Activated T-helper 17 cell treated with anti-CD3 and anti-CD28 coated beads, Interleukin-2, amount 50 U/mL, for 72 hours (primary cell): ENCODE measurements at places on chromosomes 1 and 21. TPM values are rescaled to one million over a fixed set of nuclear protein-coding genes. Genes with fewer than 3 reads are reported as not detected.

The SERPINC1 gene
- total RNA-seq, result 0.77 TPM

The CCDC185 gene
- not detected for total RNA-seq

The FCGR3A gene
- not detected for total RNA-seq

The TMEM240 gene
- 2.3 TPM for total RNA-seq

The CAPZB gene
- total RNA-seq, result 291 TPM

DNA sequence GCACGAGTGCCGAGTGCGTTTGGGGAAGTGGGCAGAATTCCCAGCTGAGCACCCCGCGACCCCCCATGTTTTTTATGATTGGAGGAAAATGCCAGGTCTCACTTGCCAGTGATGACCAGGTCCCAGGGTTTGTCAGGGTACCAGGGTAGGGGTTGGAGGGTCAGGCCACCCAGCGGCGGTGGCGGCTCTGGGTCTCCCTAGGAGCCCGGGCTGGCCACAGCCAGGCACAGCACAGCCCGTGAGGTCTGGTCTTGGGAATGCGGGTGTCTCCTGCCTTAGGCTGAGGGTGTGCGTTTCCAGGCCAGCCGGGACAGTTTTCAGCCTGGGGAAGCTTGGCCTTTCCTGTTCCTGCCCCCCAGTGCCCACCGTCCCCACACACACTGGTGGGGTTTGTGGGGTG lies 22.7 kb downstream of the PRKCZ start:
- no peak overlapping the region for H3K27ac ChIP-seq
- peaks cover 30% of the 10 kb centered on the region for H3K36me3 ChIP-seq
- no peak overlapping the region for H3K4me3 ChIP-seq

DNA sequence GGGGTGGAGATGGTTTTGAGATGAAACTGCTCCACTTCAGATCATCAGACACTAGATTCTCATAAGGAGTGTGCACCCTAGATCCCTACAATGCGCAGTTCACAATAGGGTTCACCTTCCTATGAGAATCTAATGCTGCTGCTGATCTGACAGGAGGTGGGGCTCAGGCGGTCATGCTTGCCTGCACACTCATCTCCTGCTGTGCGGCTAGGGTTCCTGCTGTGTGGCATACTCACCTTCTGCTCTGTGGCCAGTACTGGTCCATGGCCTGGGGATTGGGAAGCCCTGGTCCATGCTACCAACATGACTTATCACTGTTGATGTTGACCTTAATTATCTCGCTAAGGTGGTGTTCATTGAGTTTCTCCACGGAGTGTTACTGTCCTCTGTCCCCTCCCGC lies 144.5 kb downstream of the NAV1 start:
- no peak for ATAC-seq
- peaks cover 4% of the 10 kb centered on the region for H3K27me3 ChIP-seq
- no peaks in the 10 kb centered on the region for H3K36me3 ChIP-seq
- no peak overlapping the region for H3K4me3 ChIP-seq

DNA sequence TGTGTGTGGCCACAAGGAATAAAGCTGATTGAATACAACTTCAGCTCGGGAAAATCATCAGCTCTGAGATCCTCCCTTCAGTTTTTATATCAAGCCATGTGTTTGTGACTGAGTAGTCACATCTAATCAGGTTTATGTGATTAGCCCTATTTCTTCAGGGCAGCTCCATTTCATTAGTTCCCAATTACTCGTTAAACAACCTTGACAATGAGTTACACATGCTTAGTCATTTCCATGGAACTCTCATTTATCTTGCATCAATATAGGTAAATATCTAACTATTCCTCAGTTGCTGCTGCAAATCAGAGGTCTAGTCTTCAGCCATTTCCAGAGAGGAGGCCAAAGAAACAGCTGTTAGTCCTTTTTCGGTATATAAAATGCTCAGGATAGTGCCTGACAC lies 16.3 kb downstream of the CRB1 start:
- ATAC-seq, result no peak
- H3K36me3 ChIP-seq, result no peaks in the 10 kb centered on the region
- no peaks in the 10 kb centered on the region for H3K4me1 ChIP-seq
- H3K27me3 ChIP-seq, result no peaks in the 10 kb centered on the region
- H3K4me3 ChIP-seq, result no peak overlapping the region

DNA sequence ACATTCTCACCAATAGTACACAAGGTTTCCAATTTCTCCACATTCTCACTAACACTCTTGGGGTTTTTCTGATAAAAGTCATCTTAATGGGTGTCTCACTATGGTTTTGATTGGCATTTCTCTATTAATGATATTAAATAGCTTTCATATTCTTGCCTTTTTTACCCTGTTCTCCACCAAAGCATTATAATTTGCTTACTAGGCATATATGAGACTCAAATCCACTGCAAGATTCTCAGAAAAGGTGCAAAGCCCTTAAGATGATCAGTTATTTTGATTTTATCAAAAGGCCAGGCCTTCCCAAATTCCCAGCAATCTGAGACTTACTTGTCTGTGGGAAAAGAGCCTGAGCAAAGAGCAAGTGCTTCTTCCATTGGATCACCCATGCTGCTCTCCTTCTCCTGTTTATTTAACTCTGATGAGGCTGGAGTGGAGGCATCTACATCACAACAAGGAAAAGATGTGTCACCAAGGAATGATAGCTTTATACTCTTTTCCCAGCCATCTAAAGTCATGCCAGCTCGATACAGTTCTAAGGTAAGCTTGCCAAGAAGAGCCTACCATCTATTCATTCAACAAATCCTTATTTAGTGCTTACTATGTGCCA lies 24.6 kb downstream of the CLSPN start:
- H3K4me1 ChIP-seq, result no peaks in the 10 kb centered on the region
- no peaks in the 10 kb centered on the region for H3K27me3 ChIP-seq
- no peak overlapping the region for H3K4me3 ChIP-seq
- peaks cover 77% of the 10 kb centered on the region for H3K36me3 ChIP-seq
